ENCODE measurements at places on chromosomes 12 and 14.

- DNase-seq = no peak
Measured at GRCh38 chr14:90105756-90106155, 44.0 kb downstream of the KCNK13 start.

- DNase-seq = no peak
Measured at GRCh38 chr12:44876544-44877410, 662 bp upstream of the NELL2 start.

DNA sequence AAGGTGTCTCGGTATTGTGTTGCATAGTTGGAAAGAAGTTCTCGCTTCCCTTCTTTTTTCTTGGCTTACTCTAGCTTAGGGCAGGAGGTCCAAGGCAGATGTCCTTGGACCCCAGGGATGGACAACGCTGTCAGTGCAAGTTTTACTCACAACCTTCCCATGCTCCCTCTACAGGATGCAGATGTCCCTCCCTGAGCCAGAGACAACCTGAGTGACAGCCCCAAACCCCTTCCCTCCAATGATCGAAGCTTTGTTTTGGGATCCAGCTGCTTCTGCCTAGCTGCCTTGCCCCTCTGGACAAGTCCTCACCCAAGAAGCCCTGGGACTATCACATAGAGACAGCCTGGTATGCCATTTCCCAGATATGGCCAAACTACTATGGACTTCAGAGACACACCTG, 112.0 kb upstream of the RAP1B start:
- no peak for DNase-seq

DNA sequence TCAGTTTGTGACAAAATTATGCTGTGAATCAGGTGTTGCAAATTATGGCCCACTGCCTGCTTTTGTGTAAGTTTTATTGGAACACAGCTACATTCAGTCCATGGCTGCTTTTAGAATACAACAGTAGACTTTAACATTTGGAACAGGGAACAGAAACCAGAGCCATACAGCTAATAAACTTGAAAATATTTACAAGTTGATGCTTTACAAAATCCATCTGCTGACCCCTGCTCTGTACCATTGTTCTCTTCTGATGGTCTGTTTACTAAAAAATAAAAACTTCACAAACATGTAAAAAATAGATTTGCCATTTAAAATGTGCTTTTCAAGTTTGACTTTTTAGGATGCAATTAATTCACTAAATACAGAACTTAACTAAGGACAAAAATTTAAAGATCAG, 20.8 kb downstream of the PSMA3 start:
- no peak for DNase-seq

GRCh38 chr12:43578782-43579181, 26.8 kb upstream of the ADAMTS20 start:
- DNase-seq = peak; percentile 34

DNA sequence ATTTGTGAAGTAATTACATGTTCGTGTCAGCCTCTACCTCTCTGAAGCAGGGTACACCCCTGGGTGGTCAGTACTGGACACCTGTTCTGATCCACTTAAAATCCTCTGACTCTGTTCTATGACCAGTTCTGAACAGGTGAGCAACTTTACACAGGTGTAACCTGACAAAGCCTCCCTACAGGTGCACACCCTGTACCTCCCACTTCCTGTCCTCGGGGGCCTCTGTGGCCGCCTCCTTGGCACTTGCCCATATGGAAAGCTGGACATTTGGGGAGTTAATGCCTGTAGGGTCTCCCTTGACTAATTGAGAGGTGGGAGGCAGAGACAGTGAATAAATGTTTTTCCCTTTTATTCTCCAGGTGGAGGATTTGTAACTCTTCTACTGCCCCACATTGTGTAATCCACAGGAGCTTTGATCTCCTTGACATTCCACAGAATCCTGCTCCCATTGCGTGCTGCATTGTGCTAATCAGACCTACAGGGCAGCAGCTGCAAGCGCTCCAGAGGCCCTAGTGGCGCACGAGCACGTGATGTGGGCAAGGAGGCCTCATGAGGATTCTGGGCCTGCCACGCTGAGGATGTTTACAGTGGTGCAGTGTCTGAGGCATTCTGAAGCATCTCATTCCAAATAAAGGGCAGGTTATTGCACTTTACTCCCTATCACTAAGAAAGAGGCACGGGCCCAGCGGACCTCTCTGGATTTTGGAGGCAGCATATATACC, 45.8 kb upstream of the BATF start:
- DNase-seq = no peak

DNA sequence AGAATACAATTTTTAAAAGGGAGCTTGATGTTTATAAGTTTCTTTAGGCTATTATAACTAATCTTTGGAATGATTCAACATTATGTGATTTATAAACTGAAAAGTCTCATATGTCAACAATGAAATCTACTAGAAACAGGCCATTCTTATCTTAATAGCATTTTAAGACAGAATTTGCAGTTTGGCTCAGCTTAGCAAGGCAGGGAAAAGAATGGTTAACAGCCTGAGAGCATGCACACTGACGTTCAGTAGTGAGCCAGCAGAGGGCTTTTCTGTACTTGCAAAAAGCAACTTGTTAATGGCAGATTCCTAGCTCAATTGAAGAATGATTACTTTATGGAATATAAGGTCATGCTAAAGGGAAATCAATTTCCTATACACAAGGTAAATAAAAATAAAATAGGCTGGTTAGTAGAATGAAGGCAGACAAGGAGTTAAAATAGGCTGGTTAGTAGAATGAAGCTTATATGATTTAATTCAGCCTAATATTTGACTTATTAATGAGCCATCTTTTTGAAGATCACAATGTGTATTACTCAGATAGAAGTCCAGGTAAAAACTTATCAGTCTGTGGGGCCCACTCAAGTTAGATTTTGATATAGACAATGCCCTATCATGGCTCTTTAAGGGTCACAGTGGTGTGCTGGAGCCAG, 95.9 kb downstream of the OTOGL start:
- DNase-seq = peak; percentile 39

GRCh38 chr14:93055651-93056115, 60.0 kb downstream of the ITPK1 start:
- no peak for DNase-seq

- DNase-seq = no peak
Measured at GRCh38 chr14:96119947-96120346, 80.8 kb downstream of the C14orf132 start.

GRCh38 chr12:127600211-127600610, 666.8 kb upstream of the TMEM132C start:
- no peak for DNase-seq

DNA sequence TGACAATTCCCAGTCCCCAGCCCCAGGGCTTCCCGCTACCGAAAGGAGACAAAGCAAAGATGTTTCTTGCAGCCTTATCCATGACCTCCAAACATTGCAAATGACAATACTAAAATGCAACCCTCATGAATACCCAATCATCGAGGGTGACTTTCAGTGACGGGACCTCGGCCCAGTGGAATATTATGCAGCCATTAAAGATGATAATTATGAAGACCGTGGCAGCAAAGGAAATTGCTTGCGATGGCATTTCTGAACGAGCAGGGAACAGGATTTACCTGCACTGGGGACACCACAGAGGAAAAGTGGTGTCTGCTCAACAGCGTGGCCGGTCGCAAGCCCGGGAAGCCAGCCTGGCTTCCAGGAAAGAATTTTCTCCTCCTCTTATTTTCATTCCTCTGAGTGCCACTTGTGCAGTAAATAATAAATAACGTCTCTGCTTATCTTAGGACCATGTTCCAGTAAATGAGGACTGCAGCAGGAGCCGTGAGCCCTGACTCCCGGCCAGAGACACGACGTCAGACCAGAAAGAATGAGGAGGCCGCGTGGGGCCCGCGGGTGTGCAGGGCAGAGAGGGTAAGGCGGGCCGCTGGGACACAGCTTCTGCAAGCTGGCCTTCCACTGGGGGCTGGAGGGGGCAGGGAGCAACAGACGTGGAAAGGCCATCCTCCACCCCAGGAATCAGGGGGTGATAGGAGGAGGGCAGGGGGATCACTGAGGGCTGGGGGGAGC, 6.6 kb downstream of the C14orf180 start:
- DNase-seq = no peak

DNA sequence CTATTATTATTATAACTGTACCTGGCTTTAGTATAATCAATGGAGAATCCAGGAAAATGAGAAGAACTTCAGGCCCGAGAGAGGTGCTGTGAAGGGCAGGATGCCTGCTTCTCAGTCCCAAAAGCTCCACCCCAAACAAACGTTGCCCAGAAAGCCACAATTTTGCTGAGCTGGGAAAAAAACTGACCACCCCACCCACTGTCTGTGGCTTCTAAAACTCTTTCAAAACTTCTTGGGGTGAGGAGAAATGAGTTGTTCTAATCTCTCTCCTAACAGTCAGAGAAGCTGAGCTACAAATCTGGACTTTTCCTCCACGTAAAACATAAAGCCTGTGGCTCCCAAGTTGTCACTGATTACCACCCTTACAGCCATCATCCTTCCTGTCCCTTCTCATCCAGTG, 13.4 kb downstream of the VDR start:
- no peak for DNase-seq

- no peak for DNase-seq
Measured at GRCh38 chr14:98984719-98985041, 287.3 kb downstream of the BCL11B start.

DNA sequence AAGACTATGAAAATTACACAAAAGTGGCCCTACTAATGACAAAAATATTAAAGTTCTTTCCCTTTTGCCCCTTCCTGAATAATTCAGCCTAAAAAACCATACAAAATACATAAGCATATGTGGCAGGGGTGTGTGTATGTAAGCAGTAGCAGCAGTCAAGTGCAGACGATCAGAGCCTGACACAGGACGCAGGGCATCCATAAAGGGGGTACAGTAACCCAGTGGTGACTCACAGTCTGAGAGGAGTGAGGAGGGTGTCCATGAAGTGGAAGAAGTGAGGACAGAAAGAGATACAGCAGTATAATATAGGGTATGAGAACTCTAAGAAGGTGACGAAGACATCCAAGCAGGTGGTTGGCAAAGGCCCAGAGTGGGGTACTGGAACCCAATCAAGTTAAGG, 56.7 kb downstream of the RALGAPA1 start:
- DNase-seq = no peak

DNA sequence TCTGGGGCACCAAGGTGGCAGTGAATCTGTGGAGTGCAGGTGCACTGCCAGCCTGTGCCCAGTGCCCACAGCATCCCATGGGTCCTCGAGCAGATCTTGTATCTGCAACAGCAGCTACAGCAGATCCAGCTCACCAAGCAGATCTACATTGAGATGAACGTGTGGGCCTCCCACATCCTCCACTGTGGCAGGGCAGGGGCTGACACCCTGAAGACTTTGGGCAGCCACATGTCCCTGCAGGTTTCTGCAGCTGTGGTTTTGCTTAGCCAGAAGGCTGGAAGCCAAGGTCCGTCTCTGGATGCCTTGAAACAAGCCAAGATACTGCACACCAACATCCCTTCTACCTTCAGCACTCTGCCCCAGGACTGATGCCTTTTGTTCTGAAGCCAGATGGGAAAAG, 338.8 kb upstream of the OR4E1 start:
- DNase-seq = no peak

- peak; percentile 20 for DNase-seq
Measured at GRCh38 chr12:93857279-93857938, 180.2 kb downstream of the CRADD start.

GRCh38 chr12:69698769-69699540, at the start of gene BEST3:
Gene BEST3, minus strand, starts transcription at chr12:69699303. Its CDS starts 1,505 bp downstream, at chr12:69697798.
- DNase-seq = no peak

DNA sequence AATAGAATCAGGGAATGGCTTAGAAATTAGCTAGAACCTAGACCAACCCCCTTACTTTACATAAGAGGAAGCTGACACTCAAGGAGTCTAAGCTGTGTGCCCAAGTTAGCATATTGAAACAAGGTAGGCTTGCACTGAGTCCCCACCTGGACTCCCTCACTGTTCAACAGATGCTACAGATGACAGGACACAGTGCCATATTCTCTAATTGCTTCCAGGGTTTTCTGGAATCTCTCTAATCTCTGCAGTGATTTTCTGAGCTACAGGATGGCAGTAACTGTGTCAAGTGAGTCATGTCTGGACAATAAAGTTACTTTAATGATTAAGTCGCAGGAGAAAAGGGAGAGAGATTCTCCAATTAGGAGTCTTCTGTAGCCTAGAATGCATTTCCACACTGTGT, 35.8 kb downstream of the AKAP6 start:
- no peak for DNase-seq

GRCh38 chr12:95286713-95287112, 69.1 kb downstream of the VEZT start:
- no peak for DNase-seq

GRCh38 chr12:53105712-53106439, 2.6 kb downstream of the SOAT2 start:
- DNase-seq = no peak

- no peak for DNase-seq
Measured at GRCh38 chr14:54882521-54882920, 20.1 kb downstream of the GCH1 start.

DNA sequence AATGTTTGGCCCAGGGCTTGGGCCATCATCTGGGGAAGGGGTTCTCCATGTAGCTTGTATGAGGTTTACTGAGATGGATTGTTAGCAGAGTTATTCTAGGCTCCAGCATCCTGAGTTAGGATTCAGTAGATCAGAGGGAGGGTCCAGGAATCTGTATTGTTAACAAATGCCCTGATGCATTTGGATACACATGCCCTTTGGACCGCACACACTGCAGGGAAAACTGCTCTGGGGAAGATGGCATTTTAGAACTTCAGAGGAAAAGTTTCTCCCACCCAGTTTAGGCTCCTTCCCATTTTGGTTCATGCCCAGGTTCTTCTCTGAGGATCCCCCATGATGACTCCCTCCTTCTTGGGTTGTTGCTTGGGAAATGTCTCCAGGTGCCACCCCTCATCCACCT, 193.3 kb downstream of the KTN1 start:
- DNase-seq = no peak

DNA sequence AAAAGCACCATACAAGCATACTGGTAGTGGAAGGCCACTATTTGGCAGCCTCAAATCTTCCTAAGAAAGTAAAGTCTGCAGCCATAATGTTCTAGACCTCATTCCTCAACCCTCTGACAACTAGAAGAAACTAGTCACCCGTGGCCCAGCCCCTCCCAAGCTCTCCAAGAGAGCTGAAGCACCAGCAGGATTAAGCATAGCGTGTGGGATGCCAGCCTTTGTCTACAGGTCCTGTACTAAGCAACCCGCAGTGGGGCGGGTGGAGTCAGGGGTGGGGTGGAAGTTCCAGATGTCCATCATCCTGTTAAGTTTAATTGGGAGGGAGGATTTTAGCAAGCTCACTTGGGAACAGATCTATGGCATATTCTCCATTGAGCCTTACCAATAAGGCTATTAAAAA, 14.2 kb downstream of the SLC11A2 start:
- no peak for DNase-seq

DNA sequence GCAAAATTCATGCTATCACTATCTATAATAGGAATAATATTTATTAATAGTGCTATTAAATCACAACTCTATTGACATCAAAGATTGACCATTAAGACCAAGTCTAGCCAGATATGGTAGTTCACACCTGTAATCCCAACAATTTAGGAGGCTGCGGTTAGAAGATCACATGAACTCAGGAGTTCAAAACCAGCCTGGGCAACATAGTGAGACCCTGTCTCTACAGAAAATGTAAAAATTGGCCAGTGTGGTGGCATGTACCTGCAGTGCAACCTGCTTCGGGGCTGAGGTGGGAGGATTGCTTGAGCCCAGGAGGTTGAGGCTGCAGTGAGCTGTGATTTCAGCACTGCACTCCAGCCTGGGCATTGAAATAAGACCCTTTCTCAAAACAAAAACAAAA, 11.0 kb downstream of the VEZT start:
- DNase-seq = no peak

GRCh38 chr12:31323391-31324115, 2.4 kb downstream of the SINHCAF start:
- DNase-seq = peak; percentile 32

Measured in HT1080 (cell line).